ENCODE measurements at places on chromosomes 16 and 17.

DNA sequence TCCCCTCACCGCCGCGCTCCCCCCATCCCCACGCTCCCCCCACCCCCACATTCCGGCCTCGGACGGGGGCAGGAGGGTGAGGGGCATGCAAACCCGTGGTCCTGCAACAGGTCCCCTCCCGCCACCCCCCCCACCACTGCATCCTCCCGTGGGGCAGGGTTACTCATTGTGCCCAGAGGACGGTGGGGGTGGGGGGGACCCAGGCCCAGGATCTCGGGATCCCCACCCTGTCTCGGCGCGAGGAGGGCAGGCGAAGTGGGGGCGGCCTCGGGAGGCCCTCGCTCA is 8.5 kb downstream of the SLC22A31 start:
- DNase-seq: no peak

DNA sequence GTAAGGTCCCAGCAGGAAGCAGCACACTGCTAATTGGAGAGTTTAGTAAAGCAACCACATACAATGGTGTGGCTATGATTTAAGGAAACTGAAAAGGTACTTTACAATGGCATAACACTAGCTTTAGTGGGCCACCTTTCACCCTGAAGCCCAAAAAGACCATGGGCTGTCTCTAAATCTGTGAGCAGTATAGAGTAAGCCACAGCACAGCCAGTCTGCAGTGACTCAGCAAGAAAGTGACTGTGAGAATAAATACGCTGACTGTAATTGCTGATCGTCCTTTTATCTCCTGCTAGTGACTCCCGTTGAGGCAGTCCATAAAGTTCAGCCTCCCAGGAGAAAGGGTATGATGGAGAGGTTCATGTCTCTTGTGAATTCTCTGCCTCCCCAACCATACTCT is 679.8 kb upstream of the KIF2B start:
- DNase-seq: no peak

DNA sequence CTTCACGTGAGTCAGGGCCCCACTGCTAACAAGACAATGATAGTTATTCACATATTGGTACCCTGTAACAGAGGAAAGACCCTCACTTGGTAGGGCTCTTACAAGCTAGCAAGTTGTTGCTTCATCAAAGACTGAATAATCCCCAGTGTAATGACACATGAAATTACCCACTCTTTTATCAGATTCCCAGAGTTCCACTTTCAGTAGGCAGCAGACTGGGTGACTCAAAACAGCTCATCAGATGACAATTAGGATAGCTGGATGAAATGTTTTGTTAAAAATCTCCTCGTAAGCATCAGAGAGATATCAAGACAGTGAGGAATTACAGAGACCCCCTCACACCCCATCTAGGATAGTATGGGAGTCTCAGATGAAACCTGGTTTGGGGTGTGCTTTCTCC is 6.8 kb upstream of the OR1E2 start:
- no peak for DNase-seq

- no peak for DNase-seq
Measured at GRCh38 chr17:62971853-62972252, 5.8 kb downstream of the TANC2 start.

All from GM12892 (cell line).